Renal cortical epithelial cell (primary cell): ENCODE measurements at places on chromosomes 12 and 14. TPM values are rescaled to one million over a fixed set of nuclear protein-coding genes. Genes with fewer than 3 reads are reported as not detected.

The A2M gene
- total RNA-seq: 0.35 and 2.8 TPM in 2 replicates

The RPL10L gene
- not detected in 2 replicates for total RNA-seq

The UNC119B gene
- 16.8 and 68.2 TPM in 2 replicates for total RNA-seq

The BICDL1 gene
- 9.2 and 15.5 TPM in 2 replicates for total RNA-seq

- peak; percentile 55 for DNase-seq
These were observed 234.7 kb upstream of the TBX3 start for GRCh38 chr12:114918535-114919233.

DNA sequence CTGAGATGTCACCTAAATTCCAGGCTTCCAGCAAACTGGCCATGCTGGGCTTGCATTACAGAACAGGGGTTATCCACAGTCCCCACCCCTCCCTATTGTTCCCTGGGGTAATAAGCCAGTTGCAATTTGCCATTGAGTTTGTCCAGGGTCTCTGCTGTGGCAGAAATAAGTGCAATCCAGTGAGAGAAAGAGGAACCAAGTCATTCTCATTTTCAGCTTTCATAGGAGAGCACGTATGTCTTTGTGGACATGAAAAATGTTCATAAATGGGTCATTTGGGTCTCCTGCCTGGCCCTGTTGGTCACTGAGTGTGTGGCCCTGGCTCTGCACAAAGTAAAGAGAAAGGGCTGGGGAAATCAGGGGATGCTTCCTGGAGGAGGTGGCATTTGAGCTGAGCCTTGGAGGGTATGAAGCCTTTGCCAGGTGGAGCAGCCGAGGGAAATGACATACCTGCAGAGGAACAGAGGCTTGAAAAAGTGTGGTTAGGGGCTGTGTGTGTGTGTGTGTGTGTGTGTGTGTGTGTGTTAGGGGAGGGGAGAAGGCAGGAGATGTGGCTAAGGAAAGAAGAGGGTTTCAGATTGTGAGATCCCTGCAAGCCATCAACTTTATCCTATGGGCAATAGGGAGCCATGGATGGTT lies 29.3 kb downstream of the CMKLR1 start:
- DNase-seq: no peak

DNA sequence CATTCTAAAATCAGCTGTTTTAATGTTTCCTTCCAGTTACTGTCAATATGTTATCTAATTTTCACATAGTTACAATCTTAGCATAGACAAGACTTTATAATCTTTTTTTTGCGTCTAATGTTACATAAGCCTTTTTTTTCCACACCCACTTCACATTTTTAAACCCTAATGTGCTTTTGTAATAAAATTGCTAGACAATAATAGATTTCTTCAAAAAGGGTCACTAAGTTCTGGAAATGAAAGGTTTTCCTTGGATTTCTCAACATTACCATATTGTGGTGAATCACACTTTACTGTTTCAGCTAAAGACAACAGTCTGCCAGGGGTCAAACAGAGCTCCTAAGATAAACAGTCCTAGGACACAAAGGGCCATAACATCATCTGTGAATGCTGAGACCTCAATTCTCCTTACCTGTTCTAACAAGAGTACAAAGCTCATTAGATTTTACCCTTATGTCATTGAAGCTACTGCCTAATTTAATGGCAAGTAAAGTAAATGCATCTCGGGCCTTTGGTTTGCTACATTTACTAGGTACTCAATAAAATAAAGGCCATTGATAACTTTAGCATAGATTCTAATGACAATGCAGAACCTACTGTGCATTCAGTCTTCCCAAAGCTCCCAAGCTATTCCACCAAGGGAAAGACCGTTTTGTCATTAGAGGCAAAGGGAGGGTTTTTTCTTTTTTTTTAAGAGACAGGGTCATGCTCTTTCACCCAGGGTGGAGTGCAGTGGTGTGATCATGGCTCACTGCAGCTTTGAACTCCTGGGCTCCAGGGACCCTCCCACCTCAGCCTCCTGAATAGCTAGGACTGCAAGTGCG lies 111.2 kb upstream of the SLC38A2 start:
- peak; percentile 69 for DNase-seq

GRCh38 chr12:79685068-79685467 lies 5.7 kb downstream of the PAWR start:
- peak; percentile 90 for DNase-seq

DNA sequence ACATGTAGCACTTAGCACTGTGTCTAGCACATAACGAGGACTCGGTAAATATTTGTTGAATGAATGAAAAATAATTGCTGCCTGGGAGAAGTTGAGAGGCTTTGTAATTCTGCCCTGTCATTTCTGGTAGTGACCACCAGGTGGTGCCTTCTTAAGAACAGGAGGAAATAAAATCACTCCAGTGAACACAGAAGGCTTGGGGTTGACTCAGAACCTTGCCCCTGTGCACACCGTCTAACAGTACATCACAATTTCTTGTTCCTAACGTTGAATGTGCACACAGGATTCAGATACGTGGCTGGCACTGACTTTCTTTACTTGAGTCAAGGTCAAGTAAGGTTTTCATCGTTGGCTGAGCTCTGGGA lies 91.8 kb downstream of the RGS6 start:
- peak; percentile 54 for DNase-seq

DNA sequence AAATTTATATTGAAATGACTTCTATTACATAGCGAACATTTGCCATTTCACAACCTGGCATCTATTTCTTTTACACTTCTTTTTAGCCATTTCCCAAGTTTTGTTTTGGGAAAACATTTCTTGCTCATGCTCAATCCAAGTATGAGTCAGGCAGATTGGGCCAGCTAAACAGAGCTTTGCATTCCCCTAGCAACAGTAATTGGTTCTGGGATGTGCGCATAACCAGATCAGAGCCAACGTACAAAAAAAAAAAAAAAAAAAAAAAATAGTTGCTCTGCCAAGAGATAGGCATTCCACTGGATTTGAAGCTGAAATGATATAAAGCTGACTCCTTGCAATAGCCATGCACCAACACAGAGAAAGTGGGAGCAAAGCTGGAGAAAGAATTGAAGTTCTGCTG lies 37.5 kb downstream of the PLCZ1 start:
- peak; percentile 77 for DNase-seq

GRCh38 chr12:113151655-113152054 lies 2.1 kb downstream of the CFAP73 start:
- DNase-seq: no peak

- DNase-seq: no peak
These were observed 284.7 kb downstream of the DAD1 start for GRCh38 chr14:22304326-22304725.
